Activated CD4-positive, alpha-beta T cell treated with anti-CD3 and anti-CD28 coated beads, Interleukin-2, amount 50 U/mL, for 24 hours (primary cell): ENCODE measurements at places on chromosomes 2 and 18.

GRCh38 chr2:22134421-22134820, 1010.7 kb downstream of the TDRD15 start:
- DNase-seq: no peak

- DNase-seq: no peak
Measured at GRCh38 chr2:28528206-28528605, 32.3 kb downstream of the PLB1 start.

GRCh38 chr18:62744076-62744968, 29.0 kb downstream of the PHLPP1 start:
- DNase-seq: no peak

DNA sequence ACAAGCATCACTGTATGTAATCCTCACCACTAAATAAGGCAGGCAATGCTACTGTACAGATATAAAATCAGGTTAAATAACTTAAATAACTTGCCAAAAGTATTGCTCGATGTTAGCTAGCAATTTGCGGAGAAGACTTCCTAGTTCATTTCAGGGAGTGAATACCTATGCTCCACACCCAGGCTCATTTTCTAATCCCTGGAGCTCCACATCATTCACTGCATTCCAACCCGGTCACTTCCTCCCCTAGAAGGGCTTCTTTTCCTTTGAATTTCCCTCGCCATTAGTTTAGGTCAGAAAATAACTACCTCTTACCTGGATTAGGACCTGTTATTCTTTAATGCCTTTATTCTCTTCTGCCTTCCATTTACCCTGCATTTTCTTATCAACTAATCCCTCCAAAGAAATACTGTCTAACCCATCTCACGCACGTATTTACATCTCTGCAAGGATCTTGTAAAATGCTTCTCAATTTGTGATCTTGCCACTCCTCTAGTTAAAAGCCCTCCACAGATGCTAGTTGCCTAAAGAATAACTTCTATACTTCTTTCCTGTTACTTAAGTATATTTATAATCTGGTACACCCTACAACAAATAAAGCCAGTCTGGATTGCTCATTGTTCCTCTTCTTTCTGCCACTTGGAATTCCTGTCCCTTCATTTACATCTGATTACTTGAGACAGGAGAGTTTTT, 599.8 kb downstream of the NRXN1 start:
- no peak for DNase-seq

GRCh38 chr2:127864877-127865276, 6.9 kb upstream of the POLR2D start:
- no peak for DNase-seq

DNA sequence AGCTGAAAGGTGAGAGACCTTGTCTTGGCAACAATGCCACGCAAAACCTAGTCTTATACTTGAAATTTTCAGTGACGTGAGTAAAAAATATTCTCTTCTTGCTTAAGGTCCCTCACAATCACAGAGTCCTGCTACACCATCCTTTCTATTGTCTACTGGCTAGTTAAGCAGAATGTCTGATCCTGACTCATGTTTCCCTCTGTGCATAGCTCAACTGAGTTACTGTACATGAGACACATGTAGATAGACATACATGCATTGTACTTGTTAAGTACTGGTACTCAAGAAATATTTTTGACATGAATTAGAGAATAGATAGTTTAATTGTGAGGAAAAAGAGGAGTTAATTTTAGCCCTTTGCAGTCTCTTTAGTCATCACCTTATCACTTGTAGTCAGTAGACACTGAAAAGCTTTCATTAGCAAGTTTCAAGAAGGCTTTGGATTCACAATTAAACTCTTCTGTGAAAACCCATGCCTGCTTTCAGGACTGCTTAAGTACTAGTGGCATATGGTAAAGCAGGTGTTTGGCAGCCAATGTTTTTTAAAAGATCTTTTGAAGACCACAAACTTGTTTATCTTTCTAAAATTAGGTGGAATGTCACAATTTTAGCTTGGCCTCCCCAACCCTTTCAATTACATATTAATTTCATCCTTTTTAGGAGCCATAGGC, 158.7 kb upstream of the CCDC150 start:
- no peak for DNase-seq

GRCh38 chr18:79630281-79631095, 49.1 kb upstream of the CTDP1 start:
- DNase-seq: no peak

- no peak for DNase-seq
Measured at GRCh38 chr2:15967415-15968279, 27.3 kb downstream of the MYCN start.

- DNase-seq: no peak
Measured at GRCh38 chr18:31102025-31102684, at the start of gene DSC2. TSS of gene DSC2 (minus strand) at chr18:31102421. CDS start at chr18:31101971, 450 bp downstream.

DNA sequence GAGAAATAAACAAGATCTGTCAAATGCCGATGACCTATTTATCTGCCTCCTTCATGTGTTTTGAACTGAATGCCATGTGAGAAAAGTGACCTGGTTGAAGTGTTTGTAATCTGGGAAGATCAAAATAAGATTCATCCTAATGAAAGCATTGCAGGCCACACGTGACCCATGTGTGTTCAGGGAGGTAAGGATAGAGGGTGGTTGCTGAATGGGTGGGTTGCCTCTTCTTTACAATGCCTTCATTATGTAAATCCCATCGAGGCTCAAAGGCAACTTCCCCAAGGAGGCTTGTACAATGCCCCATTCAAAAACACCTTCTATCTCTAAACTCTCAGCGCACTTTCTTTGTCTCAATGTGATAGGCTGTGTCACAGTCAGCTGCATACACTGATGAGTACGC, 273.1 kb downstream of the LRATD1 start:
- DNase-seq: no peak

DNA sequence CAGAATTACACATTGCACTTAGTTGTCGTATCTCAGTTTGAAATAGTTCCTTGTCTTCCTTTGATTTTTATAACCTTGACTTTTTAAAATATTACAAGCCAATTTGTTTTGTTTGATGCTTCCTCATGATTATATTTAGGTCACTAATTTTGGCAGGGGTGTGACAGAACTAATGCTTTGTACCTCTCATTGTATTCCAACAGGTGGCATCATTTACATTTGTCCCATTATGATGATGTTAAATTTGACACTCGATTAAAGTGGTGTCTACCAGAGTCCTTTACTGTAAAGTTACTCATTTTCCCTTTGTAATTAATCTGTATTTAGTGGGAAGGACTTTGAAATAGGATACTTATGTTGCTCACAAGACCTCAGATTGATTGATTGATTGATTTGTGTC, 21.5 kb upstream of the MFSD2B start:
- no peak for DNase-seq

DNA sequence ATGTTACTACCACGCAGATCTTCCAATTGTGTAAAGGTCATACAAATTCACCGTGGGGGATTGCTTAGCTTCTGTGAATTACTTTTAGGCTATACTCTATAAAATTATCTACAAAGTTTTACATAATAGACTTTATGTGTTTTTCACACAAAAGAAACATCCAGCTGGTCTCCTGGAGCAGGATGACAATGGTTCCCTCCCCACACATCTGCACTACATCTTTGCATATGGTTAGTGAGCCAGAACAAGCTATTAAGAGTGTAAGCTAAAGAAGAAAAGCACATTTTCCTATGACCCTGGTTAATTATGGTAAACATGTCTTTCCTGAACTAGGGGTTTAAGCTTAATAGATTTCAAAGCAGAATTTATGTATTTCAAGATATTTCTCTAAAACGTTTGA, 295.1 kb downstream of the ASXL3 start:
- DNase-seq: no peak

GRCh38 chr18:44681076-44681970, 635 bp downstream of the SETBP1 start:
- no peak for DNase-seq

GRCh38 chr2:201839727-201840126, 33.4 kb downstream of the CDK15 start:
- no peak for DNase-seq

- DNase-seq: no peak
Measured at GRCh38 chr2:226683196-226683595, 116.4 kb downstream of the IRS1 start.

- DNase-seq: no peak
Measured at GRCh38 chr2:109189751-109190150, 60.7 kb downstream of the SH3RF3 start.

DNA sequence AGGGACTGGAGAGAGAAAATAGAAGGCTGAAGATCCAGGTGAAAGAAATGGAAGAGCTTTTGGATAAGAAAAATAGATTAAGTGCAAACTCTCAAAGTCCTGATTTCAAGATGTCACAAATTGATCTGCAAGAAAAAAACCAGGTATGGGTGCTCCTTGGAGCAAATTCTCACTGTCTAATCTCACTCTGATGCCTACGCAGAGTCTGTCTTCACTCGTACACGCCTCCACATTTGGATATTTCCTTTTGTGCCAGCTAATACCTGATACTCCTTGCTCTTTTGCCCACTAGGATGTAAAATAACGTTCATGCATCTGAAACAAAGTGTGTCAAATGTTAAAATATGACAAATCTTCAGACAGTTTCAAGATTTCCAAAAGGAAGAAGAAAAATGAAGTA, 99.4 kb downstream of the CCDC102B start:
- no peak for DNase-seq

- no peak for DNase-seq
Measured at GRCh38 chr2:14944562-14945346, 312.2 kb downstream of the LRATD1 start.

GRCh38 chr2:226378753-226379705, 420.6 kb downstream of the IRS1 start:
- DNase-seq: no peak

DNA sequence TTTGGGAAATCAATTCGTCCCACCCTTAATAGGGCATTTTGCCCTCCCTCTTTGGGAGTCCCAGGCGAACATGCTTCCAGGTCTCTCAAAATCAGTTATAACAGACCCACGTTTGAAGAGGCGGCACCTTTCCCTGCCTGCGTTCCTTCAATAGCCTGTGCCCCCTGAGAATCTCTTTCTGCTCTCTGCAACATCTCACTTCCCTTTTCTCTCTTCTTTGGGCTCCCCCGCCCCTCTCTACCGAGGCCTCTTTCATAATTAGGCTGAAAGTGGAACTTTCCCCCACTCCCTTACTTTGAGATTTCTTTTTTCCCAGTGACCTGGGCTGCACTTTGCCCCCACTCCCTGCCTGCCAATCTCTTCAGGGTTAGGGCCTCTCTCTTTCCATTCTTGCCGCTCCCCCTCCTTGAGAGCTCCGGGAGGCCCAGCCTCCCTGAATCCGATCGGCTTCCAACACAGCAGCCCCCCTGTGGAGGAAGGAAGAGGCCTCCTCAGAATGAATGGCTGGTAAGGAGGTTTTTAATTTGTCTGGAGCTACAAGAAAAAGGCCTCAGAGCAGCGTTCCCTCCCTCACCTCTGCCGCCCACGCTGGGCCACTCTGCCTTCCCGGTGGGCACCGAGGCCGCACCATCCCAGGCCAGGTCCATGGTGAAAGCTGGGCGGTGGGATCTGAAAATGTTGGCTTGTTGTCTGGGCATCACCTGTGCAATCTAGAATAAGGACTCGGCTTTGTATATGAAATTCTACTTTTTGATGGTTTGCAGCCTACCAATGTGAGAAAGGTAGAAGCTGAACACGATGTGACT, 162.6 kb upstream of the SIX3 start:
- DNase-seq: no peak

GRCh38 chr2:56295666-56296065, 111.9 kb downstream of the CCDC85A start:
- no peak for DNase-seq

DNA sequence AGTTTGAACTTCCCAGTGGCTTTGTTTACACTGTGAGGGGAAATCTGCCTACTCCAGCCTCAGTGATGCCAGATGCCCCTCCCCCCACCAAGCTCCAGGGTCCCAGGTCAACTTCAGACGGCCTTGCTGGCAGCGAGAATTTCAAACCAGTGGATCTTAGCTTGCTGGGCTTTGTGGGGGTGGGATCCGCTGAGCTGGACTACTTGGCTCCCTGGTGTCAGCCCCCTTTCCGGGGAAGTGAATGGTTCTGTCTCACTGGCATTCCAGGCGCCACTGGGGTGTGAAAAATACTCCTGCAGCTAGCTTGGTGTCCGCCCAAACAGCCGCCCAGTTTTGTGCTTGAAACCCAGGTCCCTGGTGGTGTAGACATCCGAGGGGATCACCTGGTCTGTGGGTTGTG, 70.0 kb upstream of the NEUROD1 start:
- DNase-seq: no peak

GRCh38 chr2:222709191-222709891, 37.9 kb downstream of the MOGAT1 start:
- no peak for DNase-seq

DNA sequence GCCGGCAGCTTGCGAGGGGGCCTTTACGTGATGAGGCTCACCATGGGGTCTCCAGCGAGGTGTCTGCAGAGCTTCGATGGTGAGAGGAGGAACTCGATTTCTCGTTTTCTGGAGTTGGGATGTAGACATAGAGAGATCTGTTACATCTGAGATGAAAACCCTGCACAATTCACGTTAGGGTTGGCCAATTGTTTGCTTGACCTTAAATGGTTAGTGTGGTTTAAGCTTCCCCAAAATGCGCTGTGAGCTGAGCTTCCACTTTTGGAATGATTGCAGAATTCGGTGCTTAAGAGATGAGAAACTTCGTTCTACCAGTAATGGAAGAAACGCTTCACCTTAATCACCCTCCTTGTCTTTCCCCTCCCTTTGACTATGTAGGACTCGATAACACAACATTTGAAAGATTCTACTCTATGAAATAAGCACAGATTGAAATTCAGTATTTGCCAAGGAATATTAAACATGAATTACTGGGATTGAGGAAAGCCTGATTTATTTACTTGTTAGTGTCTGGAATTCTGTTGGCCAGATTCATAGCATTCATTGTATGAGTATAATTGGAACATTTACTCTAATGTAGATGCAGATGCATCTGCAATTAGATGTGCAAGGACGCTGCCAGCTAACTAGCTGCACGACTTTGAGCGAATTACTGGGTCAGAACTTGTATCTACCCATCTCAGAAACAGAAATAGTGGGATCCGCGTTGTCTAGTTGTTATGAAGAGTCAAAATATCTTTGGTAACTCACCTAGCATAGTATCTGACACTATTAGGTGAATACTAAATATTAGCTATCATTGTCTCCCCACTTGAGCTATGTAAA, 1.6 kb upstream of the KLF7 start:
- no peak for DNase-seq

DNA sequence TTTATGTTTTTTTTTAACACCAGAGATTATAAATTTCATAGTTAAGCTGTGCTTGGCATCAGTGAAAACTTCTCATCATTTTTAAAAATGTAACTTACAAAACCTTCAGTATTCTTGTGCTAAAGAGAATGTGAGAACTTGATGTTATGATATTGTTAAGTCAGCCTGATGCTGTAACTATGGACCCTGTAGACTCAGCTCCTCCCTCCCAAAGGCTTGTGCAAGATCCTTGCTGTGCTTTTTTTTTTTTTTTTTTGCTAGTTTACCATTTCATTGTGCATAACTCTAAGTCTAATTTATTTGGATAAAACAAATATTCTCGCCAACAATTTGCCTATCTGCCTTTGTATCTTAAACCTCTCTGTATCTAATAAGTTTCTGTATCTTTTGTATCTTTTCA, 12.9 kb upstream of the TFPI start:
- DNase-seq: no peak
